ENCODE measurements at places on chromosomes 6 and 20.

- no peak for DNase-seq
These were observed 2.0 kb downstream of the ANKRD6 start for GRCh38 chr6:89434954-89435353.

GRCh38 chr20:19727251-19727847 is 30.7 kb upstream of the RIN2 start:
- no peak for DNase-seq

DNA sequence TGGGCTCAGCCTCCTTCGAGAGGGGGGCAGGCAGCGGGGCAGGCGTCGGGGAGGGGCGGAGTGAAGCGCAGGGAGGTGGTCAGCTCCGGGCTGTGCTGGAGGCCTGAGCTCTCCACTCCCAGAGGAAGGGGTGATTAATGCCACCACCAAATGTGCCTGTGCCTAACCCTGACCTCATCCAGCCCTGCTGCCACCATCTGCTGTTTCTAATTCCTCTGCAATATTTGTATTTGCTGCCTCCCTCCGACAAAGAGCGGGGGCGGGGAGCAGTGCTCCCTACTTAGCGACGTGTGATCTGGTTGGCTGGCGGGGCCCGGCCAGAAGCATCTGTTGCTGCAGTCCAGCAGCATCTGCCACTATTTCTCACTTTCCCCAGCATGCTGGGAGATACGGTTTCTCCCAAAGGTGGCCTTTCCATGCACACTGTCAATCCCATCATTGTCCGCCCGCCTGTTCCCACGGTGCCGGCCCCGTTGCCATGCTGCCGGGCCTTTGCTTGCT is 47.0 kb downstream of the DLL1 start:
- no peak for DNase-seq

DNA sequence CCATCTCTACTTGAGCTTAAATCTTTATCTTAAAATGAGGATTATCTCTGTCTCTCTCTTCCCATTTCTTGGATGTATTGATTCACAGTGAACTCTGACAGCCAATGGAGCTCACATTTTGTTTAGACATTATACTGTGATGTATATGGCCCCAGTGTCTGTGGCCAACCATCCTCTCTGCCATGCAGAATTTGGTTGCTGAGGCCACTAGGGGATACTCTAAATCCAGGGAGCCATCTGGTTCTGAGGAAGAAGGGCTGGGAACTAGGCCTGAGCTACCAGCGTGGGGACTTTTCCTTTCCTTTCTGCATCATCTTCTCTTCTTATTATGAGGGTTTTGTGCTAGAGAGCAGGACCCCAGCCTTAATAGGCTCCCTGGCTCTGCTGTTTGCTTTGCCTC is 59.1 kb upstream of the RIPOR2 start:
- DNase-seq, result no peak

GRCh38 chr6:47438481-47439347 is 38.9 kb upstream of the CD2AP start:
- no peak for DNase-seq

DNA sequence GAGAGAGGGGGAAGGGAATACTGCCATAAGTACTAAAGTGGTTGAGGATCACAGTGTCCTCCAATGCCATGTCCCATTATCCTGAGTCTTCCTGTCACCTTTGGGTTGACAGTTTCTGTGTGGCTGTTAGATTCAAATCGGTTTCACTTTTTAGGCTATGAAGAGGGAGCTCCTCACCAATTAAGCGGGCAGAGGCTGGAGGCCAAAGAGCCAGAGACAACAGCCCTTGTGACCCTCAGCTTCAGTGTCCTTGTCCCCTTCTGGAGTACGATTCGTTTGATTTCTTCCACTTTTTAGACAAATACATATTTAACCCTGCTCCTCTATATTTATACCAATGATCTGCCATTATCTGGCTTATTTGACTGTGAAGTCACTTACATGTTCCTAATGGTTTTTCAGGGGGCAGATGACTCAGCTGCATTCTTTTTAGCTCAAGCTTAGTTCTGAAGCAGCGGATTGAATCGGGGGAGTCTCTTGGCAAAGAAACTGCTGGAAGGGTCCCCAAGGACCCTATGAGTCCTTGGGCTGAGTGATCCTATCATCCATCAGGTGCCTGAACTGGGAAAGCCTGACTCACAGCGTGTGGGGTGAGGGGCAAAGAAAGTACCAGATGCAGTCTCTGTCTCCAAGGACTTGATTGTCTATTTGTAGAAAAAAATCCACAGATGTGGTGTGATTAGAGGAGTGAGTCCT is 18.2 kb downstream of the FERMT1 start:
- DNase-seq, result no peak

GRCh38 chr20:41003143-41003935 is 25.3 kb upstream of the TOP1 start:
- DNase-seq, result peak; percentile 17

DNA sequence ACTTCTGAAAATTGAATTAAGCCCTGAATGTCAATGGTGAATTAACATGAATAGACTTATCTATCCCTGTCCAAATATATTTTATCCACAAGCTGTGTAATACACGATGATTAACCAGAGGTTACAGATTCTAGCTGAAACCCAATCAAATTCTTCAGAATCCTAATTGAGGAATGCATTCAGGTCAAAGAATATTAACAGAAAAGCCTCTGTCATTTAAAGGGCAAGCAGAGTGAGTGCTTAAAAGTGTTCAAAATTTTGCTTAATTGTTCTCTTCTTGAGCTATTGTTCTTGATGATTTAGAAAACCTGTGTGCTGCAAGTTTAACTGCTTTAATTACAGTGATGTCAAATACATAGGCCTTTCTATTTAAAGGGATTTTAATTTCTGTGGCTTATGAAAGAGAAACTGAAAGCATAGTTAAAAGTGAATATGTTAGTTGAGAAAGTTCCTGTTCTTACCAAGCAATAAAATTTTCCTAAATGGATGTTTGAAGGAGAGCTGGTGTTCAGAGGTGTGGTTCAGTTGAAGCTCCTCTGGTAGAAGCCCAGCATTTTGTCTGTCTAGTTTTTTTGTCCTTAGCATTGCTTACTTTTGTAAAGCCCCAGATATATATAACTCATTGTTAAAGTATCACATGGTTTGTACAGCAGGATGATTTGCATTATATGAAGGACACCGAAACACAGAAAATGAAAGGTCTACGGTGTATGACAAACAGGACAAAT is 466.3 kb upstream of the PLCB4 start:
- no peak for DNase-seq

- no peak for DNase-seq
These were observed 718.9 kb downstream of the EYS start for GRCh38 chr6:64988148-64988547.

DNA sequence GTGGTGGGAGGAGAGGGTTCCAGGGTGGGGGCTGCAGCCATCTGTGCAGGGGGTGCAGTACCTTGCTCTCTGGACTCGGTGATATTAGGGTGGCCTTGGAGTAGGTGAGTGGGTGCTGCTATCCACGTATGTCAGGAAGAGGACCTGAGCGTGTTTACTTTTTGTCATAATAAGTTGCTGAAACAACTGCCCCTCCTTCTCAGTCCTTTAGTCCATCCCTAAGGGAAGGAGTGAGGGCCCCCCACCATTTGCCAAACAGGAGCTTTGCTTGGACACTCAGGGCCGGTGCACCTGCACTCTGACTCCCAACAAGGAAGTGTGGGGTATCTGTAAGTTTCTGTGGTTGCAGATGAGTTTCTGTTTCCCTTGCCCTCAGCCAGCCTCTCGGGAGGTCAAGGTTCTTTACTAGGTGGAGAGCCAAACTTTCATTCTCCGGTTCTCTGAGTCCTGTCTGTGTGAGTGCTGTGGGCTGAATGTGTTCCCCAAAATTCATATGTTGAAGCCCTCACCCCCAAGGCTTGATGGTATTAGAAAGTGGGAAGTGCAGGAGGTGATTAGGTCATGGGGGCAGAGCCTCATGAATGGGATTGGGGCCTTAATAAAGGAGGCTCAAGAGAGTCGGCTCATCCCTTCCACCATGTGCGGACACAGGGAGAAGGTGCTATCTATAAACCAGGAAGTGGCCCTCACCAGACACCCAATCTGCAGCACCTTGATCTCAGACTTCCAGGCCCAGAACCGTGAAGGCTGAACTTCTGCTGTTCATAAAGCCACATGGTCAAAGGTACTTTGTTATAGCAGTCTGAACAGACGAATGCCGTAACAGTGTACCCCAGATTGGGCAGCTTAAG is 19.6 kb upstream of the CCR6 start:
- no peak for DNase-seq

- no peak for DNase-seq
These were observed 41.0 kb downstream of the CCN2 start for GRCh38 chr6:131910219-131910589.

GRCh38 chr20:46420878-46421277 is 14.5 kb upstream of the ELMO2 start:
- no peak for DNase-seq

DNA sequence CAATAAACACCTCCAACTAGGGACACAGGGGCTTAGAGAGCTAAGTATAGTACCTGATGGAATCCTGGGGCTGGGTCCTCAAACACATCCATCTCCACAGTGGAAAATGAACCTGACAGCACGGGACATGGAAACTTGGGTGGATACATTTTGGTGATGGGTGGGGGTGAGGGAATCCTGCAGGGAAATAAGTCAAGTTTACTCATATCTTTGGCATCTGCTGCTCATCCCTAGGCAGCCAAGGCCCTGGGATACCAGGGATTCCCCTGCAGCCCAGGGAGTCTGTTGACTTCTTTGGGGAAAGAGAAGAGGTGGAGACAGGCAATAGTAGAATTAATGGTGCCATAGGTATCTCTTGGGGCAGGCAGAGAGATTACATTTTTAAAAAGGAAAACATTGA is 6.6 kb downstream of the APOBEC2 start:
- no peak for DNase-seq

GRCh38 chr6:165823609-165824326 is 160.7 kb upstream of the PDE10A start:
- no peak for DNase-seq

DNA sequence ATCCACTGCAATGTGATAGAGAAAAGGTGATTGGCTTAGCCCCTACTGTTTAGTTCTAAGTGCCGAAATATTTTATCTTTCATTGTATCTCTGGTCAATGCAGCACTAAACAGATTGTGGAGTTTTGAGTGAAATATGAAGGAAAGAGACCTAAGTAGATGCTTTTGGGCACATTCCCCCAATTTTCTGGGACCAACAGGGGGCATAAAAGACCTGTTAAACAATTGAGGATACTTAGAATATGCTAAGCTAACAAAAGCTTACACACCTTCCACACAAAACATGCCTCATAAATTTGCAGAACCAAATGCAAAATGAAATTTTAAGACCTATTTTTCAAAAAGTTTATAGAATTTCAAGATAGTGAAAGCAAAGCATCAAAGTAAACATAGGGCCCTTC is 746.9 kb downstream of the TBC1D32 start:
- no peak for DNase-seq

GRCh38 chr20:59385480-59385879 is 85.1 kb downstream of the EDN3 start:
- no peak for DNase-seq

- no peak for DNase-seq
These were observed 132.1 kb downstream of the MRPL14 start for GRCh38 chr6:43995137-43995536.

DNA sequence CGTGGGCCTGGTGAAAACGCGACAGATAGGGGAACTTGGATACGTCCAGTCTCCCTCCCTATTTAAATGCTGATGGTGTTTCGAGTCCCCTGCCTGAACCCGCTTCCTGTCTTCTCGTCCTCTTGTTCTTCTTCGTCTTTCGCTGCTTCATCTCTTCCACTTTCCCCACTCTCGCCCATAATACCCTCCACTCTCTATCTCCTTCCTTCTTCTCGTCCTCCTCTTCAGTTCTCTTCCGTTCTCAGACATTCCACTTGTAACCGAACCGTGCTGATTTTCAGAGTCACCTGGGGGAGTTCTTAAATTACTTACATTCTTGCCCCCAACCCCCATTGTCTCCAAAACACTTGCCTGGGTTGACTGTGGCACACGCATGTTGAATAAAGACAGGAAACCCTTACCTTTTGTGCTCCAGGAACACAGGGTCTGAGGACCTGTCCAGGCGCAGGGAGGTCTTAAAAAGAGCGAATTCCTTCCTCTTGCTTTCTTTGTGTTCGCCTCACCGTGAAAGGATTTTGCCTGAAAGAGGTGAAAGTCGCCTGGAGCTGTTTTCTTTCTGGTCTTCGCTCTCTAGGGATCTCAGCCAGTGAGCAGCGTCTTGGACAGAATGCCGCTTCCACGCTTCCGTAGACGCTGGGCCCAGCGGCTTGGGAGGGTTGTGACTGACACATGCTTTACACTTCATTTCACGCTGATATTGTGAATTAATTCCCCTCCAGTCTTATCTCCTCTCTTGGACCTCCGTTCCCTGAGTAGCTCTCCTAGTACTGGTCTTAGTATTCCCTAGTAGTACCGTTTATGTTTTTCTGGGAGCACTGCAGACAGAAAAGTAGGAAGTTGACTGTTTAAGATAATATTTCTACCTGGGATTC is 184.0 kb downstream of the GPX5 start:
- DNase-seq, result no peak

GRCh38 chr6:35368038-35368887 is 25.9 kb downstream of the PPARD start:
- DNase-seq, result no peak
